ENCODE measurements at places on chromosomes 11 and 22.

GRCh38 chr11:12182302-12182675 is 71.9 kb downstream of the MICAL2 start:
- no peak for DNase-seq

DNA sequence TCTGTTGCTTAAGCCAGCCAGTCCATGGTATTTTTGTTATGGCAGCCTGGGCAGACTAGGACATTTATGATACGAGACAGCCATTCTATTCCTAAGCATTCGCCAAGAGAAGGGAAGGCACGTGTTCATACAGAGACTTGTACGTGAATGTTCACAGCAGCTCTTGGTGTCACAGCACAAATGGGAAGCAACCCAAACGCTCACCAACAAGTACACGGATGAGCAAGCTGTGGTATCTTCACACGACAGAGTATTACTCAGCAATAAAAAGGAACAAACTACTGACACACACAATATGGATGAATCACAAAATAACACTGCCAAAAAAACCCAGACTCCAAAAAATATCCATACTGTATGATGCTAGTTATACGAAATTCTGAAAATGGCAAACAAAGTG is 85.1 kb downstream of the PHF21B start:
- DNase-seq: no peak

DNA sequence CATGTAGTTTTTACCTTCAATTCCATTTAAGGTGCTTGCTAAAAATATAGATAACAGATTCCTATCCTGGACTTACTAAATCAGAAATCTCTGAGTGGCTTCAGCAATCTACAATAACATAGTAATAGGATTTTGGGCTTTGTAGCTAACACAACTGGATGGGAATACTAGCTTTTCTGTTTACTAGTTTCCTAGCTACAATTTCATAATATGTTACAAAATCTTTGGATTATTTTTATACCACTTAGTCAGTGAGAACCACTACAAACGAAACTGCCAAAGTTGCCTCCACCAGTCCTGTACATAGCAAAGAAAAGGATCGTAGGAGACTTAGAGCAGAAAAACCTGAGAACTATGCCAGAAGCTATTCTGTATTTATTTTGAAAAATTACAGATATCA is 87.7 kb upstream of the ANO3 start:
- DNase-seq: no peak

DNA sequence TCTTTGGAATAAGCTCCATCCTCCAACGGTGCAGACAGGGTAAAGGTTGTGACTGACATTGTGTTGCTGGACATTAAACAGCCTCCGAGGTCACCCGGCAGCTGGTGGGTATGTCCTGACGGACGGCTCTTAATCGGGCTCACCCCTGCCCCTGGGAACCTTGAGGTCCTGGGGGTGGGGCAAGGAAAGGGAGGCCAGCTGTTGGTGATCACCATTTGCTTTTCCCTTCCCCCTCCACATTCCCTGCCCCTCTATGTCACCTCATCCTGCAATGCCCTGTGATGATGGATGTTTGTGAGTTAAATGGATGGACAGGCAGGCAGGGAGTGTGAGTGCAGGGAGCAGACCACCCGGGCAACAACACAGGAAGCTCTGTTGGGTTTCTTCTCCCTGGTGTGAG is 26.3 kb downstream of the APLNR start:
- DNase-seq: no peak

DNA sequence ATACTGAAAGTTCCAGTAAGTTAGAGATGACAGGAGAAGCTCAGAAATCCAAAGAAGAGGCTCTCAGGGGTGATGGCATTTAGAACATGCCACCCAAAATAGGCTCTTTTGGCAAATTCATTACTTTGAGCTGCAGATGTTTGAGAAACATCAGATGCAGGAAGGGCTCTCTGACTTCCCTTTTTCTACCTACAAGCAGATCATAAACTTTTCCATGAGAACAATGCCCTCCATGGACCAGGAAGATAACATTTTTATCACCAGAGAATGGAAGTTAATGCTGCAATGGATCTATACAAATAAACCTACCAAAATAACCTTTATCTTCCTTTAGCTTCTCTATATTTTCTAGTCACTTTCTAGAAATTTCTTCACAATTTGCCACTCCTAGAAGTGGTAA is 32.7 kb upstream of the FAR1 start:
- no peak for DNase-seq

DNA sequence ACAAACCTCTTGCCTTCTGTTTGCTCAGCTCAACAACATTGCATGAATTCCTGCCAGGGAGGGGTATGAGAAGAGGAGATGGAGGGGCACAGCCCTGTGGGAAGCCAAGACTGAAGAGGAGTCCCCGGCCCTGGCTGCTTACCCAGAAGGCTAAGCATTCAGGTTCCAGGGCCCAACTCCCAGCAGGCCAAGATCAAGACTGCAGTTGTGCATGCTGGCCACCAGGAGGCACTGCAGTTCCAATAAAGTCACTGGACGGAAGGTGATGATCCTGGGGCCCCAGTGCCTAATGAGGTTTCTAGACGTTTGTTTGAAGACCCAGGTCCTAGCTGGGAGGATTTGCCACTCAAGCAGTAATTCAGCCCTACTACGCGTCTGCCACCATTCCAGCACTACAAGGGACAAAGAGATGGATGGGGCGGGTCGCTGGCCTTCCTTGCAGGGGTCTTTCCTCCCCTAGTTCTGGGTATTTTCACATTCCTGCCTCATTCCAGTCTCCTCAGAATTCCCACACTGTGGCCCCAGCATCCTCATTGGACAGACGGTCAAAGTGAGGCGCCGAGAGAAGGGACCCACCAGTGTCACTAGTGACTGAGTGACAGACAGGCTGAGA is 23.6 kb downstream of the ALX4 start:
- DNase-seq: no peak

- DNase-seq: no peak
Measured at GRCh38 chr22:31947296-31947695, 3.0 kb downstream of the YWHAH start.

GRCh38 chr22:37781434-37782059 is 26.2 kb upstream of the GCAT start:
- no peak for DNase-seq

GRCh38 chr22:41296826-41297667 is 4.3 kb upstream of the ZC3H7B start:
- DNase-seq: no peak

GRCh38 chr11:35274909-35275785 is 136.2 kb downstream of the CD44 start:
- DNase-seq: no peak

- peak; percentile 16 for DNase-seq
Measured at GRCh38 chr11:55707029-55707428, 45.0 kb downstream of the OR4C6 start.

GRCh38 chr22:49925525-49926128 is 7.2 kb downstream of the CRELD2 start:
- DNase-seq: no peak

DNA sequence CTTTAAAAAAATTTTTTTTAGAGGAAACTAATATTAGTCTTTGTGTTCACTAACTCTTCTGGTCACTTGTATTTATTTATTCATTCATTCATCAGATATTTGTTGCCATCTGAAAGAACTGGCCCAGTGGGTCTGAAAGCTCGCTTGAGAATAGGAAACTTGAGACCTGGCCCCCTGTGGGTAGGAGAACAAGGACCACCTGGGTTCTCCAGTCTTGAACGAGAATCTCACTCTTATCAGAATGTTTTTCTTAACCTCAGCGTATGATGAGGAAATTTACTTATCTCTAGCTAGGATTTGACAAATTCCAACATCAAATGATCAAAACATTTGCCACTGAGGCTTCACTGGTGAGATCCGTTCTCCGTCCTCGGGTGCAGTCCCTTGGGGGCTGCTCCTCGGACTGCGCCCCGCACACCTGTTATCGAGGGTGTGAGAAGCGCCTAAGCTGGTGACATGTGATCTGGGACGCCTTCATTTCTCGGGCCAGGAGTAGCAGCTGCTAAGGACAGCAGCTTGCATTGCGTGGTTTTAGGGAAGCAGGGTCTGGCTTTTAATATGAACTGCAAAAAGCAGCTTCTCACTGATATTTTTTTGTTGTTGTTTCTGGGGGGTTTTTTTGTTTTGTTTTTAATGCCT is 6.3 kb downstream of the C22orf31 start:
- DNase-seq: no peak

DNA sequence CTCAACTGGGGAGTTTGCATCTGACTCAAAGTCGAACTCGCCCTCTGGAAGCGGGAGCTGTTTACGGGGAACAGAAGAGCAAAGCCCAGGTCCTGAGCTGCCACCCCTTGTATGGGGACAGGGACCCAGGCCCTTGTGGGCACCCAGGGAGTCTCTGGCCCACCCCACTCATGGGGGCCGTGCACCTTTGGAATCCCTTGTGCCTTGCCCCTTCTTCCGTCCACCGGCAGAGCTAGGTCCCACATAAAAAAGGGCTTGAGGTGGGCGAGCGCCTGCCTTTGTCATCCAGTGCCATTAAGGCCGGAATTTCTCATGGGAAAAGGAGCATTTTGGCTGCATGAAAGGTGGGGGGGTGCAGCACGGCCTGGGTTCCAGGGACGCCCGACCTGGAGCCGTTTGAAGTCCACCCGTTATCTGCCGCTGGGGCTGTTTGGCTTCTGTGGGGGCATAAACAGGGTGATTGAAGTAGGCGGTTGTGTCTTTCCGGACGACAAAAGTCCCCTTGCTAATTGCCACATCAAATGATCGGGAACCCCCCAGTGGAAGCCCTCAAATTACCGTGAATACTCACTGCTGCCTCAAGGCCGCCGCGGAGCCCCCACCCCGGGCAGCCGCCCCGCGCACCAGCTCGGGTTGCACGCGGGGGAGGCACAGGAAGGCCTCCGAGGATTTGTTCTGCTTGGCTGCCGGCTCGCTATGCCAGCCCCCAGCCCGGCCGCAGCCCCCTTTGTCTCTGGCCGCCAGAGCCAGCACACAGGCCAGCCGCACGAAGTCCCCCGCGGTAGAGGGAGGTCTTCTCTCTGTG is 49.0 kb upstream of the FGF3 start:
- DNase-seq: no peak
